ENCODE measurements at places on chromosomes 4 and X.

DNA sequence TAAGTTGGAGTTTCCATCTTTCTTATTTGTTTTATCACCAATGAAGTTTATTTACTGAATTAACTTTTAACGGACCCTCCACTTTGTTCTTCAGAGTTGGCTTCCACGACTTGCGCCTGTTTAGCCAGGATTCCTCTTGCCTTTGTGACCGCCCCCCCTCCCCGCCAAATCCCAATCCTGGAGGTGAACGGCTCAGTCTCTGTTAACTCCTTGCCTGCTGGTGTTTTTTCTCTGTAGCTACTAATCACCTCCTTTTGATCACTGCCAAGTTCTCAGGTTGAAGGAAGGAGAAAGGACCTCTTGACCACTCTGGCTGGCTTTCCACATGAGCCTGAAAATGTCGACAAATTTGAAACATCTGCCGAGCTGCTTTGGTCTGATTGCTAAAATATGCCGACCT is 46.8 kb upstream of the BCOR start:
- DNase-seq, result no peak

GRCh38 chr4:15197005-15197404 is 194.7 kb downstream of the CPEB2 start:
- DNase-seq, result no peak

DNA sequence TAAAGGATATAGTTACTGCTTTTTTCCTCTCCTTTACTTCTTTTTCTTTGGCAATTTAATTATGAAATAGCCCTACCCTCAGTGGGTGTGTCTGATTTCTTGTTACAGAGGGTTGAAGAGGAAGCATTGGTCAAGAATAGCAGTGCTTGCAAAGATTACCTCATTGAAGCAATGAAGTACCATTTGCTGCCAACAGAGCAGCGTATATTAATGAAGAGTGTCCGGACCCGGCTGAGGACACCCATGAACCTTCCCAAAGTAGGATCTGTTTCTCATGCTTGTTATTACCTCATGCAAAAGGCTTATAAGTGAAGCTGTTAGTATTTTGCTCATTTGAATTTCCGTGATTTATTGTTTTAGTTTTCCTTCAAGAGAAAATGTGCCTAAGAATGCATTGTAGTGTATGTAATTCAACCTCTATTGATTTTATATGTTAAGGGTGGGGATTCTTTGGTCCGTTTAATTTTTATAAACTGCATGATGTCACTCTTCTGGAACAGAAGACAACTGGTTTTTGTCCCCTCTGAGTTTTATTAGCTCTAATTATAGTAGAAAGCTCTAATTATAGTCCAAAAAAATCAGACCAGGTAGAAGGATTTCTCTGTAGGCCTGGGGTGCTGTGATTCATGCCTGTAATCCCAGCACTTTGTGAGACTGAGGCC is 27.9 kb upstream of the MSMO1 start:
- no peak for DNase-seq

DNA sequence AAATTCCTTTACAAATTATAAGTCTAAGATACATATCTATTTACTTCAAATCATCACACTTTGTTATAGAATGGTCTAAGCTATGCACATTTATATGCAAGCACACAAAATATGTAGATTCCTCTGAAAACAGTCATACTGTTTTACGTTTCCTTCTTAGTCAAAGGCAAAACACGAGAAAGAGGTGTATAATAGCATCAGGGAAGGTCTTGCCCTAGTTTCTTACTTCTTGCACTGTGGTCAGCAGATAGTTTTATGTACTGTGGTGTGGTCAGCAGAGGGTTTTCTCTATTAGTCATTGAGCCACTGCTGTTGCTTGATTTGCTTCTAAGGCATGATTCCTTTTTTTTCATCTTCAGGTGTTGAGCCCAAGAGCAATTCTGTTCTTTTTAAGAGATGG is 117.7 kb downstream of the ADAM29 start:
- DNase-seq, result no peak

GRCh38 chrX:24851289-24851688 is 157.6 kb downstream of the POLA1 start:
- DNase-seq, result no peak

DNA sequence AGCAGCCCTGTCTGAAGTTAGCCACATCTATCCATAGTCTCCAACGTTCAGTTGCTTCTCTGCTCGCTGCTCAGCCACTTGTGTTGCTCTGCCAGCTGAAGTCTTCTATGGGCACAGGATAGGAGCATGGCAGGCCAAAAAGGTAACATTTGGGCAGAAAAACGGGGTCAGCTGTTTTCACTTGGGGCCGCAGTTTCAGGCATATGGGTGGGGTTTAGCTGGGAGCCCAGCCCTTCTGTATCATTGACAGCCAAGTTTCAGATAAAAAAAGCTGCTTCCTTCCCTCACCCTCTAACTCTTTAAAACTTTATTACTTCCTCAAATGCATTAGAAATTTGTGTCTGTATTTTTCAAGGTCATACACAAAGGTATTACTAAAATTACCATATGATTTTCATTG is 18.4 kb upstream of the MANBA start:
- DNase-seq, result no peak

DNA sequence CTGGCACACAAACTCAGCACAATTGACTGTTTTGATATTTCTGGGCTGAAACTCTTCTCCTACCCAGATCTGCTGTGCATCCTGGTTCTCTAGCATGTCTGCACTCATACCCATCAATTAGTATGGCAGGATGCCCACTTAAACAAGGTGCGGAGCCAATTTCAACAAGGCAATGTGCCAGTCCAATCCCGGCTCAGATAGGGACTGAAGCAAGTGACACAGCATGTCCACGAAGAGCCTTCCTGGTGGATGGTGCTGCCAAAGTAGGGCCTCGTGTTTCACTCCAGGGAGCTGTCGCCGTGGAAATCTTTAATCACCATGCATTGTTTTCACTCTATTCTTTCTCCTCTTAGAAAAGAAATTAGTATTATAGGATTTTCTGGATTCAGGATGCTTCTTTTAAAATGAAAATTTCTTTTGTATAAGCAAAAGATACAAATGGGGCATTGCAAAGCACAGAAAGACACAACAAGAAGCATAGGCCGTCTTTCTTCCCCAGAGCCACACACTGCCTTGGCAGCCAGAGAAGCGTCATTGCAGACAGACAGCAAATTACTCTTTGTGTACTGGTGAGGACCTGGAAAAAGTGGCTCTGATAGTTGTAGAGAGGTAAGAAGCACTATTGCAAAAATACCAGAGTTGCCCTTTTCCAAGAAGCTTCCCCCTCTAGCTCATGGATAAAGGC is 40.6 kb upstream of the LSM6 start:
- no peak for DNase-seq

DNA sequence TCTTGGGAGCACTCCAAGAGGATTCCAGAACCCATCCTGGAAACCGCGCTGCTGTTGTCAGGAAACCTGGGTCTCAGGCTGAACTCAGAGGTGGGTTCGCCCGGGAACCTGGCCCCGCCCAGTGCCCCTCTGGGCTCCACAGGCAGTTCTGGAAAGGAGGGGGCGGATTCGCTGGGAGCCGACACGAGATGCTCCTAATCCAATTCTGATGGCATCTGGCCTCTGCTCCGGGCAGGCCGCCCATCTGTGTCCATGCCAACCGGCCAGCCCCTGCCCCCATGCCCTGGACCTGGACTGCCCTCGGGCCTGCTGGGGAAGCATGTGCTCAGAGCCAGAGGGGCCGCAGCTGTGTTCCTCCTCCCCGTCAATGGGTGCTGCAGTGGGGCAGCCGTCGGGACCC is 21.0 kb downstream of the ATP2B3 start:
- DNase-seq, result no peak

GRCh38 chr4:110289601-110290100 is 91.2 kb upstream of the ELOVL6 start:
- no peak for DNase-seq
